ENCODE measurements at places on chromosomes 1 and 21.
A peak's percentile ranks its signal among the peaks of the same experiment; 100 is the strongest.

- DNase-seq: peak; percentile 64
These were observed 19.9 kb downstream of the INSRR start for GRCh38 chr1:156838972-156839371.

DNA sequence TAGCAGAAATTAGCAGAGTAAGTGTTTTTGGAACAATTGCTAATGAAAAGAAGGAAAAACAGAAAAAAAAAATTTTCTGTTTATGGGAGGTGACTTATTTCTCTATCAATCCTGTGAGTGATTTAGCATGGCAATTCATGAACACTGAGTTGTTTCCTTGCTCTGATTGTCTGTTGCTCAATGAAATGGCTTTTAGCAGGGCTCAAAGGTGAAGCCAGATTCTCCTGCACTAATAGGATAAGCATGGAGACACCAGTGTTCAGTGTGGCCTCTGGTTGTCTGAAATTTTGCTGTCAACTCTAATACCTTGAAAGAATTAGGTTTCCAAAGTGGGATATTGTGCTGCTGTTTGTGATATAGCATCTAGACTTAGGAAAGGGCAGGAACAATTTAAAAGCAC is 15.8 kb downstream of the TRIM45 start:
- DNase-seq: no peak

- no peak for DNase-seq
These were observed 39.6 kb downstream of the RSPH1 start for GRCh38 chr21:42456457-42456856.

DNA sequence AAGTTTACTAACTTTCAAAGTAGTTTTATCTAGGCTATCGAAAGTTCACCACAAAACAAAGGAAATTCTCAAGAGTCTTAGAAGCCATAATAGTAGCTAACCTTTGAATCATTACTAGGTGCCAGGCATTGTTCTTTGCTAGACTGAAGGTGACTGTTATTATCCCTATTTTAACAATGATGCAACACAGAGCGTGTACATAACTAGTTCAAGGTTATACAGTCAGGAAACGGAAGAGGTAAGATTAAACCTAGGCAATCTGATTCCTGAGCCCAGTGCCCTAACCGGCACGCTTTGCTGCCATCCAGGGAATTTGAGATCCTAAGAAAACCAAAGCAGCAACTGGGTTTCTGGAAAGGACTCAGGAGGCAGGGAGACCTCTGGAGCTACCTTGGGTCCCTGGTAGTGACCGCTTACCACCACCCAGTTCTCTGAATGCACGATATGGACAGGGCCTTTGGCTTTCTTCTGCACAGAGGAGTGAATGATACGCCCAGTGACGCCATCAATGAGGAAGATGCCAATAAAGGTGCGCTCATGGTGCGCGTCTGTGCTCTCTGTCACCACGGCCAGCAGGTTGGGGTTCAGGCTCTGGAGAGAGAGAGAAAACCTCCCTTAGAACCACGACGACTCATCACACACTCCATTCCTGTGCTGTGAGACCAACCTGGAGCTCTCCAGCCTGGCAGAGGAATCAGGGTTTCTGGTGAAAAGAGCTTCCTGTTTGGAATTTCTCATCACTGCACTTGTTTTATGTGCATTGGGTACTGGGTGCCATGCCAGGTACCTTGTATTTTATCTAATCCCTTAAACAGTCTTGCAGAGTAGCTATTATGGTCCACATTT is 13.1 kb upstream of the UBR4 start:
- no peak for DNase-seq

DNA sequence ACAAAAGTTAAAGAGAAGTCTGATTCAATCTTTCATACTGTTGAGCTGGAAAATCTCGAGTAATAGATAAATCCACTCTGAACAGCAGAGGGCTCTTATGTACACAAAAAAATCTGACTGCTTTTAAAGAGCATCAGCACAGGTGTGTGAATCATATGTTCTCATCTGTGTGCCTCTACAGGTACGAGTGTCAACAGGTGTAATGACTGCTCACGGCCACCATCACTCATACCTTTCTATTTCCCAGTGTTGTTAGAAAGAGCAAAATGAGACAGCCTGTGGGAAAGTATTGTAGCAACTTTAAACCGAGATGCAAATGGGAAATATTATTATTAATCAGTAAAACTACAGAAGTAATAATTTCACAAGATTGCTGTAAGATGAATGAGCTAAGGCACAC is 49.0 kb upstream of the SCAF4 start:
- DNase-seq: no peak

GRCh38 chr1:15027515-15027986 is 126.0 kb upstream of the TMEM51 start:
- DNase-seq: peak; percentile 84

- no peak for DNase-seq
These were observed 113.9 kb downstream of the SLC45A1 start for GRCh38 chr1:8431784-8432183.

DNA sequence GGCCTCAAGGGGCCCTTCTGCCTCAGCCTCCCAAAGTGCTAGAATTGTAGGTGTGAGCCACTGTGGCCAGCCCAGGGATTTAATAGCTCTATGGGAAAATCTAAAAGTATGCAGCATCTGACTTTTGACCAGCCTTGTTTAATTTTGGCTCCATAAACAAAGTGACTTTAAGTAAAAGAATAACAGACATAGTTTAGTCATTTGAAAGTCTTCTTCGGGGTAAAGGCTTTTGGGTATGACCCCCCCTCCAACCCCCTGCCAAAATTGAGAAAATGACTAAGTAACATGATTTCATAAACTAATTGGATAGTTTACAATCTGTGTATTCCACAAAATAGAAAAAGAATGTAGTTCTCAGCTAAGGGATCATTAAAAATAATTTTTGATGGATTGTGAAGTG is 17.0 kb downstream of the GPBP1L1 start:
- peak; percentile 10 for DNase-seq

GRCh38 chr1:27600498-27601175 is 3.3 kb downstream of the AHDC1 start:
- no peak for DNase-seq

DNA sequence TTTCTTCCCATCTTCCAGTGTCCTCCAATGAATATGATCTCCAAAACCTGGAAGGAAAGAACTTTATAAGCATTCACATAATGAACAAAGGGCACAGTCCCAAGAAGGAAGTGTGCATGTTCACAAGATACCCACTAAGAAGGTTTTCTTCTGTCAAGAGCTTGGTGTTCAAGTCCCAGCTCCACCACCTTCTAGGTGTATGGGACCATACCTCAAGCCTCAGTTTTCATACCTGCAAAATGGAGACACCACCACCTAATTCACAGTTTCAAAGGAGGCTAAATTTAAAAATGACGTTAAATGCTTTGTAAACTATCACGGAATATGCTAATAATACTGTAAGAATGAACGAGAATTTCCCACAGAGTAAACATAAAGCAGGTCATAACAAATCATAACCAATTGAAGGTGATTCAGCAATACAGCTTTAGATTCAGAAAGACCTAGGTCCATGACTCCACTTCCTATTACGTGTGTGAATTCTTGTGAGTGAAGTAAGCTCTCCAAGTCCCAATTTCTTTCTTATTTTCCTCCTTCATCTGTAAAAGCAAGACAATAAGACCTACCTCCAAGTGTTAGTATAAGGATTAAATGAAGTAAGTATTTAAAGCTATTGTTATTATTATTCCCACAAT is 8.1 kb upstream of the KTI12 start:
- DNase-seq: no peak

DNA sequence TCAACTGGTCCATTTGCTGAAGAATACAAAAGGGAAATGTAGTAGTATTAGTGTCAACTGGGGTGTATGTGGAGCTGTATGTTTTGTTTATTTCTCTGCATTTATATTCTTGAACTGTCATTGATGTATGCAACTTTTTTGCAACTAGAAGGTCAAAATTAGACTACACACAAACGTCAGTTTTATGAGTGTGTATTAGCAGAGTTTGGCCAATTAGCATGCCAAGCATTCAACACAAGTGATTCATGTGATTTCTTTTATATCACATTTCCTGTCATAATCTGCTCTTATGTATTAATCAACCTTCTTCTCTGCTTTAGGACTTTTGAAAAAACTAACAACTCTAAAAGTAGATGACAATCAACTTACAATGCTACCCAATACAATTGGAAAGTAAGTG is 211.1 kb downstream of the LRRC40 start:
- DNase-seq: no peak

DNA sequence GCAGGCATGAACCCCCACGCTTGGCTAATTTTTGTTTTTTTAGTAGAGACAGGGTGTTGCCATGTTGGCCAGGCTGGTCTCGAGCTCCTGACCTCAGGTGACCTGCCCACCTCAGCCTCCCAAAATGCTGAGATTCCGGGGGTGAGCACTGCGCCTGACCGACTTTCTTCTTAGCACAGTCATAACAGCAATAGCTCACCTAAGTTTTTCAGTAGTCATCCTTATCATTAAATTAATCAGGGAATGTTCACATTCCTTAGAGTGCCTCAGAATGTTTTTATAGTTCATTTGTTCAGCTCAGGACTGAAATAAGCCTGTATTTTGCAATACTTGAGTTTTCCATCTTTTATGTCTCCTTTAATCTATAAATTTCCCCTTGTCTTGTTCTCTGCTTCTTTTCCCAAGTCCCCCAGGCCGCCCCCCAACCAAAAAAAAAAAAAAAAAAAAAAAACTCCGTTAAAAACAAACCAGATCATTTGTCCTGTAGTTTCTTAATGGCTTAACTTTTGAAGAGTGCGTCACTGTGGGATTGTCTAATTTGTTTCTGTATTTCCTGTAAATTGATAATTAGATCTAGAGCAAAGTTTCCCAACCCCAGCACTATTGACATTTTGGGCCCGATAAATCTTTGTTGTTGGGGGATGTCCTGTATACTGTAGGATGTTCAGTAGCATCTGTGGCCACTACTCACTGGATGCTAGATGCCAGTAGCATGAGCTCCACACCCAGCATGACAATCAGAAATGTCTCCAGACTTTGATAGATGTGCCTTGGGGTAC is 120.7 kb downstream of the ITSN1 start:
- DNase-seq: no peak

DNA sequence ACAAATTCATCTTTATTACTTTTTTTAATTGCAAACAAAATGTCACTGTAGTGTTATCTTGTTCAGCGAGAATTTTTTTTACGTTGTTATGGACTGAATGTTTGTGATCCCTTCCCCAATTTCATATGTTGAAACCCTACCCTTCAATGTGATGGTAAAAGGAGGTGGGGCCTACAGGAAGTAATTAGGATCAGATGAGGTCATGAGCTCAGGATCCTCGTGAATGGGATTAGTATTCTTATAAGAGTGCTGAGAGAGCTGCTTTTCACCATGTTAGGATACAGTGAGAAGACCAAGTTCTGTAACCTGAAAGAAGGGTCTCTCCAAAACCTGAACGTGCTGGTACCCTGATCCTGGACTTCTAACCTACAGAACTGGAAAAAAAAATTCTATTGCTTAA is 646.0 kb upstream of the TMPRSS15 start:
- DNase-seq: no peak

DNA sequence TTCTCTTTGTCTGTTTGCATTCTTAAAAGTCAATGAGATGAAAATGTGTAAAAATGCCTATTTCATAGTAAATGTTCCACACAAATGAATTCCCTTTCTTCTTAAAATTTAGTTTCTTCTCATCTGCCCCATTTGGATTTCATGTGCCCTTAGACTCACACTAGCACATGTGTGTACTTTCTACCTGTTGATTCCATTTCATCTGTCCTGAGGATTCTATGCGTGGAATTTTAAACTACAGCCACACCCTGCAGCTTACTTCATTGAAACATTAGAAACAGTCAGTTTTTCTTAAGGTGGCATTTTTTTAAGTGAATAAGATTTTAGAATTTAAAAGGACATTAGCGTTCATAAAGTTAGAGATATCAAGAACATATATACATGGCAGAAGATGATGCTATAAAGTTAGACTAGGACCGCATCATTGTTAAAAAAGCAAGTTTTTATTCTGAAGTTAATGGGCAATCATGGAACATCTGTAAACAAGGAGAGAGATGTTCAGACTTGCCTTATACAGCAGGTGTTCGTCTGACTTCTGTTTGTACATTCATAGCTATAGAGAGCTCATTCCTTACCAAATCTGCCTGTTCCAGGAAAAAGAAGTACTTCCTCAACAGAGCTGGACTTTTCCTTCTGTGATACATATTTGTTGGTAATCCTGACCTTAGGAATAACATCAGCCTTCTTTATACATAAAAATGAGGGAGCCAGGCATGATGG is 3.9 kb upstream of the TUT4 start:
- DNase-seq: no peak

DNA sequence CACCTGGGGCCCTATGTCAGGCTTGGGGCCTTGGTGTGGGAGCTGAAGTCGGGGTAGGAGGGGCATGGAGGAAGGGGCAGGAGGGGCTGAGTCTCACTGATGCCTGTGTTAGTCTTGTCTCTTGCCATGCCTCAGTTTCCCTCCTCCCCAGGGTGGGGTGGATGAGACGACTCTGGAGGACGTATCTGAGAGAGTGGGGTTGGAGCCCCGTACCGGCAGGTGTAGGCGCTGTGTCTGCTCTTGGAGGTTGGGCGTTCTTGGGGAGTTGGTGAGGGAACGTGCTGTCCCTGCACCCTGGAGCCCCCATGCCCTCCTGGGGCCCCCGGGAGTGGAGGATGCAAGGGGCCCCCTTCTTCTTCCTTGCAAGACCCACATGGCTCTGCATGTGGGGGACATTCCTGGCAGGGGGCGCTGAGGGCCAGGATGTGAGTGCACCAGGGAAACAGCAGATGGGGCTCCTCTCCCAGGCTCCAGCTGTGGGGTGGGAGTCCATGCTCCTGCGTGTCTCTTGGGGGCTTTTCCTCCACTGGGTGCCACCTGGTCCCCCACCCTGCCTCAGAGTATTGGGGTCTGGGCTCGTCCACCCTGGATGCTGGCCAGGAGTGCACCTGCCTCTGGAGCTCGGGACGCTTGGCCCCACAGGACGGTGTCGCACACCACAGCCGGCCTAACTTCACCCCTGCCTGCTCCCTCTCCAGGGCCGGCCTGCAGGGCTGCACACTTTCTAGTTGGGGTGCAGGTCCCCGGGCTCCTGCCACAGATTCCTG is 1.4 kb upstream of the TNFRSF14 start:
- no peak for DNase-seq

- peak; percentile 41 for DNase-seq
These were observed 1.7 kb upstream of the NADK start for GRCh38 chr1:1779691-1780597.

GRCh38 chr1:230144758-230145504 is 77.9 kb downstream of the GALNT2 start:
- DNase-seq: no peak

- DNase-seq: no peak
These were observed 30.4 kb upstream of the DIP2A start for GRCh38 chr21:46428286-46428685.

- no peak for DNase-seq
These were observed 2.1 kb upstream of the HCRTR1 start for GRCh38 chr1:31615414-31615813.

- no peak for DNase-seq
These were observed 34.1 kb downstream of the CMPK1 start for GRCh38 chr1:47367651-47368050.

GRCh38 chr1:22592919-22593790 is 29.9 kb downstream of the EPHA8 start:
- DNase-seq: no peak

GRCh38 chr21:38596264-38597042 is 98.2 kb upstream of the ERG start:
- no peak for DNase-seq

GRCh38 chr1:245007852-245008251 is 143.5 kb upstream of the HNRNPU start:
- DNase-seq: no peak
